Stimulated activated CD8-positive, alpha-beta memory T cell treated with anti-CD3 and anti-CD28 coated beads, Interleukin-7, amount 100 ng/mL, for 1 hour (primary cell): ENCODE measurements at places on chromosomes 6 and 20.
A peak's percentile ranks its signal among the peaks of the same experiment; 100 is the strongest.

- no peak for DNase-seq
Observed at GRCh38 chr6:153767127-153767526, 271.9 kb upstream of the OPRM1 start.

DNA sequence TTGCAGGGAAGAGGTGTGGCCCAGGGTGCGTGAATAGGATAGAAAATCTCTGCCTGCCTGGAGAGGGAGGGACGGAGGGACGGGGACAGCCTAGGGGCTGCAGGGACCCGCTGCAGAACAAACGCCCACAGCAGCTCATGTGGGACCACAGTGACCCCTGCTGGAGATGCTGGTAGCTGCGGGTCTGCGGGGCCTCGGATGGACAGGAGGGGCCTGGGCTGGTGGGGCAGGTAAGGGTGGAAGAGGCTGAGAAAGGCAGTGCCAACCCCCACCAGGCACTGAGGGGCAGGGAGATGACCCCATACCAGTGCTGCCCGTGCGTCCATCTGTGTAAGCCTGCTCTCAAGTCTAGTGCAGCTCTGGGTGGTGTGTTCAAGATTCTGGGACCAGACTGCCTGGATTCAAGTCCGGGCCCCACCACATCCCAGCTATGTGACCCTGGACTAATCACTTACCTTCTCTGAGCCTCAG, 39.4 kb downstream of the KIAA1755 start:
- DNase-seq = peak; percentile 35

- DNase-seq = no peak
Observed at GRCh38 chr20:47960769-47961541, 175.7 kb upstream of the SULF2 start.

- DNase-seq = no peak
Observed at GRCh38 chr6:3278691-3279090, 19.9 kb downstream of the PSMG4 start.

DNA sequence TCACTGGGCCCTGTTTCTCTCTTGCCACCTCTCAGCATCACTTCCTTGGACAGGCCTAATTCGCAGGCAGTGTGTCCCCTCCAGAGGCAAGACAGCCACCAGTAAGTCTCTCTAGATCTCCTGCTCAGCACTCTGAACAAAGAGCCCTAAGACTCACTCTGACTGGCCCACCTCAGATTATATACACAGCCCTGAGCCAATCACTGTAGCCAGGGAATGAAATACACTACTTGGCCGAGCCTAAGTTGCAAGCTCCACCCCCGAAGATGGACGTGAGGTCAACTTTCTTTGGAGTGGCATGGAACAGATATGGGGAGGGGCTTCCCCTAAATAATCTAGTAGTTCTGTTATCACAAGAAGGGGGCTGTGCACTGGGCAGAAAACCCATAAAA, 4.1 kb downstream of the BPI start:
- DNase-seq = no peak

- DNase-seq = no peak
Observed at GRCh38 chr6:37362101-37362828, 8.5 kb downstream of the RNF8 start.

GRCh38 chr20:46767127-46767761, 57.8 kb downstream of the SLC2A10 start:
- DNase-seq = no peak
